Cortex of kidney (tissue), 1 donor: ENCODE measurements at places on chromosomes 16 and 17.
A peak's percentile ranks its signal among the peaks of the same experiment; 100 is the strongest.

DNA sequence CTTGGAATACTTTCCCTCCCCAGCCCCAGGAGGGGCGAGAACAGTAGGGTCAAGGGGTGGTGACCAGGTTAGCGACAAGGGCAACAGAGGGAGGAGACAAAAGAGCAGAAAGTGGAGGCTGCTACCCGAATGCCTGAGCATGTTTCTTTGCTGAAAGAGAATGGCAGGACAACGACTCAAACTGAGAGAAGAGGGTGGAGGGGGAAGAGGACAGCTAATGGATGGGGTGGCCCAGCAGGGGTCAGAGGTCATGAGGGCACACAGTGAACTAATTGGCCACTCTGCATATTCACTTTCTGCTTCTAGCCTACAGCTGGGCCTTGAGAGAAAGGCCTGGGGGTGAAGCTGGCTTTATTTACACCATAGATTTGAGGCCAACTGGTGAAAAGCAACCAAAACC, 19.1 kb upstream of the DDX52 start:
- DNase-seq: no peak

- DNase-seq: no peak
Measured at GRCh38 chr17:1100382-1100781, 79.4 kb downstream of the ABR start.

GRCh38 chr16:50961952-50962351, 189.1 kb downstream of the SALL1 start:
- no peak for DNase-seq

DNA sequence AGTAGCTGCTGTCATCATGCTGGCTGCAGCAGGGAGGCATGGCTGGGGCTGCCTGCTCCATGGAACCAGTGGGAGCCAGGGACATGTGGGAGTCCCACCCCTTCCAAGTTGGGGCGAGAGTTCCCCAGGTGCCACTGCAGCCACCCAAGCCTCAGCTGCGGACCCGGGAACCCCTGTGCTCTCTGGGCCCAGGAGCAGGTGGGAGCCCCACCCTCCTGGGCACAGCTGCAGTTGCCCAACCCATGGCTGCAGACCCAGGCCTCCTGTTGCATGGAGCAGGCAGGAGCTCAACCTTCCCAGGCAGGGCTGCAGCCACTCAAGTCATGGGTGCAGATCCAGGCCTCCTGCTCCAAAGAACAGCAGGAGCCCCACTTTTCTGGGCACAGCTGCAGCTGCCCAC, 274.2 kb upstream of the KCNJ16 start:
- no peak for DNase-seq

DNA sequence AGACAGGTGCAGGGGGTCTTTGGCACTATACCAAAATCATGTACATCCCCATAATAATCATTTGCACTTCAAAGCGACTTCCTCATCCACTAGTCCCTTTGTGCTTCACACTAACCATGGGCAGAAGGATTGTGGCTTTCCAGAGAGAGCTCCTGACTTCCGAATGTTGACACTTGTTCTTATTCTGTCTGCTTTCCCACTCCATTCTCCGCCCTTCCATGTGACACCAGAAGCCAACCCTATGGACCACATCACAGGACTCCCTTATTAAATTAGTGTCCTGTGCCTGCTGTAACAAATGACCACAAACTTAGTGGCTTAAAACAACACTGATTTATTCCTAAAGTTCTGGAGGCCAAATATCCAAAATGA, 91.6 kb downstream of the CMC2 start:
- DNase-seq: no peak

- peak; percentile 41 for DNase-seq
Measured at GRCh38 chr16:8674413-8675022, at the start of gene ABAT. Gene ABAT (plus strand): TSS chr16:8674617. CDS start chr16:8735740, 61,123 bp downstream.

DNA sequence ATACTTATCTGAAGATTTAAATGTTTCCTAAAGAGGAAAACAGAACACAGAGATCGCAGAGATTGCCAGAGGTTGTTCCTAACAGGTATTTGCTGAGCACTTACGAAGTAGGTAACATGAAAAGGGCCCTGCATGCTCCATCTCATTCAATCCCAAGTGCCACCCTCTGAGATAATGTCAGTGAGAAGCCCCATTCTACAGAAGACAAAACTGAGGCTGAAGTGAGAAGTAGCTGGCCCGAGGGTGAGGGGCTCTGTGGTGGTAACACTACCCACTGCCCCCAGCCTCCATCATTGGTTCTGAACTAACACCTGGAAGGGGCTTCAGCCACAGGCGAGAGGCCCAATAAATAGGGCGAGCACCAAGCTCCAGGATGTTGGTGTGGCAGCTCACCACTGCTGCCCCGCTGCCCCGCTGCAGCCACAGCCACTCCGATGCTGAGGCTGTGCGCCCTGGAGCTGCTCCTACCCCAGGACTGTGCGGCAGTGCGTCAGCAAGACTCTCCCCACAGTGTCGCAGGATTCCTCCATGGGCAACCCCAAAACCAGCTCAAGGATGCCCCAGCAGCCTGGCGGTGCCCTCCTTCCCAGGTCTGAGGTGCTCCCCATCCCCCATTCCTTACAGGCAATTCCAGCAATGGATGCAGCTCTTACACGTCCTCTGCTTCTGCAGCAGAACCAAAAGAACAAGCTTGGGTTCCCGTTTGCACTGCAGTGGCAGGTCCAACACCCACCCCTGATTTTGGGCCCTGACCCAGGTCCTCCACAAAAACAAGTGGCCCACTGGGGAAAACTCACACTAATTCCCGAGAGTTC, 10.3 kb downstream of the FLCN start:
- no peak for DNase-seq
